Stimulated activated naive B cell treated with anti-CD40 and anti-IgM and Interleukin-4, amounts not matched to agents 10 μg/mL and 1 μg/mL and 100 μg/mL, for 72 hours (primary cell): ENCODE measurements at places on chromosomes 5 and 9.

DNA sequence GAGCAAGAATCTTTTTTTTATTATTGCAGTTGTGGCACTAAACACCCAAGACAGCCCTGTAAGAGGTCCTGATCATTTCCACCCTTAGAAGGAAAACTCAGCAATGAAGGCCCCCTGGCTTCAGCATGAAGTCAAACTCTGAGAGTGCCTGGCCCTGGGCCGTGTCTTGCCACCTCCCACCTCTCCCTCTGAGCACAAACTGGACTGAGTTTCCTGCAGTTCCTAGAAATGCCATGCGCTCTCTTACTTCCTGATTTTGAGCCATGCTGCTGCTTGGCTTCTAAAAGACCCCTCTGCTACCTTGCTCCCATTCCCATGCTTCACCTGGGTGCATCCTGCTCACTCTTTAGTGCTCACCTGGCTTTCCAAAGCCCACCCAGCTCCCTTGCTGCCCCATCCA is 140.4 kb upstream of the KLF9 start:
- DNase-seq, result no peak

DNA sequence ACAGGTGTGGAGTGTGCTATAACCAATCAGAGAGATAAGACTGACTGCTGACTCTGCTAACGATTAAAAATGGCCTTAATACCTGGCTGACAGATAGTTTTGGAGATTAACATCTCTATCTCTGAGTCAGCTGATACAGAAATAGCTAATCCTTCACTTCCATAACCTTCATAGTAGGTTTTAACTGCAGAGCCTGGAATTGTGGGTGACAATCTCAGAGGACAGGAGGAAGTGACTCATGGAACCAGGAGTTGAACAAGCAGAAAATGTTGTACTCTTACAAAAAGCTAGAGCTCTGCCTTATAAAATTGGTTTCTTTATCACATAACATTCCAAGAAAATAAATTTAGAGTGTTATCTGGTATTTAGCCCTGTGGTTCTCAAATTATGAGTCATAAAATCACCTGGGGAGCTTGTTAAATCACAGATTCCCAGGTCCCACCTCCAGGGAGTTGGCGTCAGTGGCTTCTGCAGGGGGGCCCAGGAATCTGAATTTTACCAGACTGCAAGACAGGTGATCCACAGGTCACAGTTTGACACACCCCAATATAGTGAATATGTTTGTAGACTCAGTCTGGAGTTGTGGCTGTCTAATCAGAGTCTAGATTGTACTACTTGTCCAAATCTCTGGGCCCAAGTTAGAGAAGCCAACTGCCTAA is 44.4 kb upstream of the AFAP1L1 start:
- DNase-seq, result no peak

GRCh38 chr5:38376404-38376803 is 118.0 kb downstream of the EGFLAM start:
- no peak for DNase-seq

DNA sequence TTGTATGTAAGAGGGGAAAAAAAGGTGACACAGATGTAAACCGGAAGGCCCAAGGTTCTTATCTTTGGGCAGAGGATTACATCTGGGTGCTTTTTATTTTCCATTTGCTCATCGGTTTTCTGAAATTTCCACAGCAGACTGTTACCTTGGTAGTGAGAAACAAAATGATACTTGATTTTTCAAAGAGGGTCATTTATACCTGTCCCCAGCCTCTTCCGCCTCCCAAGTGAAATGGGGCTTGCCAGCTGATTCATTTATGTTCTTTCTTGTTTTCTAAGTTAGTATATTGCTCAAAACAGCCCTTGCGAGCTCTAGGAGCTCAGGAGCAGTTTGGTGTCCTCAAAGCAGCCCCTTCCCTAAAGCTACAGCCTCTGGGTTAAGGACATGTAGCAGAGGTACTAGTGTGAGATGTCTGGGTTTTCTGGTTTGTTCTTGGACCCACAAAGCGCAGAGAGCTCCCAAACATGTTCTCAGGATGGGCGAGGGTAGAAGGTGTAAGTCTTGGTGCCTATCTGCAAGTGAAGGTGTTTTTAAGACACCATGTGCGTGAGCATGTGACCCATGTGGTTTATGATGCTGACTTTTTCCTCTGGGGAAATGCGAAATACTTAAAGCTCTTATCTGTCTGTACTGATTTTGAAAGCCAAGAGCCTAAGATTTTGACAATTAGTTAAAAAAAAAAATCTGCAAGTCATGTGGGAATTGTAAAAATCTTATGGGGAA is 38.3 kb downstream of the DAPK1 start:
- DNase-seq, result peak; percentile 26

DNA sequence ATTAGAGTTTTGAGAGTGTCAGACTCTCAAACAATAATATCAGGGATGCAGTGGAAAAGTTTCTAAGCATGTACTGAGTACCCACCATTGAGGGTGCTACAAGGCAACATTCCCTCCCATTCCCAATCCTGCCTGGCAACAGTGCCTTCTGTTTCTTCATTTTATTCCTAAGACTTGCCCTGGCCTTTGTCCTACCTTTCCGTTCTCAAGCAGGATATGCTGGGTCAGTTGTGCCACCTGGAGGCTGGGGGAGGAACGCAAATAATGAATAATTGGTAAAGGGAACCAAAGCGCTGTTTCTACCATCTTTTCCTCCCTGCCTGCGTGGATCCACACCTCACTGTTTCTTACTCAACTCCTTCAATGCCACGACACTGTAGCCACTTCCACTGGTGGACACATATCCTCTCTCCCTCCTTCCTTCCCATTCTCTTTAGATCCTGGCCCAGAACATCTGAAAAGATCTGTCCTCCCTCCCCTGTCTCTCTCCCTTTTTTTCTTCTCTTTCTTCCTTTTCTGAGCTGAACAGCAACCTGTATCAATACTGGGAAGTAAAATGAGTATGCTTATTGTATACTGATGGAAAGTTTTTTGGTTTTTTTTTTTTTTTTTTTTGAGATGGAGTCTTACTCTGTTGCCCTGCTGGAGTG is 149.5 kb downstream of the C9orf152 start:
- DNase-seq, result peak; percentile 11

- no peak for DNase-seq
These were observed at the start of gene ASS1 for GRCh38 chr9:130444565-130445221. ASS1 (plus strand) TSS chr9:130444961; CDS start chr9:130452229, 7,268 bp downstream.

- no peak for DNase-seq
These were observed 170.5 kb downstream of the COL23A1 start for GRCh38 chr5:178419651-178420050.

GRCh38 chr5:100900796-100901781 is 2.0 kb downstream of the ST8SIA4 start:
- DNase-seq, result peak; percentile 94

DNA sequence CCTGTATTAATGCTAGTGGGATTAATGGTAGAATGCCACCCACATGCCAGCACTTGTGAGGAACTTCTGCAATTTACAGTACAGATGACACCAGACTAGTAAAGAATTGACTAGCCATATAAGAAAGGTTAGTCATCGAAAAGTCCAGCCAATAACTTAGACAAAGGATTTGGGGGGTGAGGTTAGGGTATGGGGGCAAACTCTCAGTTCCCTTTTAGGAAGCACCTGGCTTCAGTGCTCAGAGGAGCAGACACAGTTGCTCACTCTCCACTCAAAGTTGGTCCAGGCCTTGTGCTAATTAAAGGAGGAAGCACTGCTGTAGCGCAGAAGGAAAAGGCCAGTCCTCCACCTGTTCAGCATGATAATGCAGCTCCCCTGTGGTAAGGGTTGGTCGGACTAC is 25.2 kb downstream of the TGFBR1 start:
- peak; percentile 74 for DNase-seq

- no peak for DNase-seq
These were observed 27.0 kb upstream of the C9orf72 start for GRCh38 chr9:27600256-27600655.

DNA sequence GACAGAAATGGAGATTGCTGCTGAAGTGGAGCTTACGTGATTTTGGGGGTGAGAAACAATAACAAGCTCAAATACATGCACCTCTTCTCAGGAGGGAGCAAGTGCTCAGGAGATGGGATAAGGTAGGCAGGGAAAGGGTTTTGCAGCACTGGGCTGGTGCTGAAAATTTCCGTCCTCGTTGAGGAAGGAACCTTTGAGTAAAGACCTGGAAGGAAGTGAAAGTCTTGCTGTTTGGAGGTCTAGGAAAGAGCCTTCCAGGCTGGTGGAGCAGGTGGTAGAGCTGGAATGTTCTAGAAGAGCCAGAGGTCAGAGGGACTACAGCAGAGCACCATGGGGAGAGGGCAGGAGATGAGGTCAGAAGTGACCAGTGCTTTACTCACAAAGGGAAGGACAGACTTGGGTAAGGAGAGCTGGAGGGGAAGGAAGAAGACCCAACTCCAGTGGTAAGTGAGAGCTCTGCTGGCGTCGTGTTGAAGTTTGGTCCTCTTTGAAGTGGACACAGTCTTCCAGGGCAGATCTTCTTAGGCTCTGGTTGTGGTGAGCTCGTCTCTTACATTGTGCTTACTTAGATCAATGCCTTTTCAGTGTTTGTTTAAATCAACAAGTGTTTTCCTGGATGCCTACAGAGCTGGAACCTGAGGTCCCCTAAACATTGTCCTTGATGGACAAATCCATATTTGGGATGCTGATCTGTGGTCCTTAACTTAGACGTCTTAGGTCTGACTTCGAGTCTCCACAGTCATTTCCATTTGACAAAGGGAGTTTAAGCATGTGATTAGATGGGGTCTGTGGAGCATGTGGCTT is 21.0 kb downstream of the ANKRD33B start:
- DNase-seq, result no peak

DNA sequence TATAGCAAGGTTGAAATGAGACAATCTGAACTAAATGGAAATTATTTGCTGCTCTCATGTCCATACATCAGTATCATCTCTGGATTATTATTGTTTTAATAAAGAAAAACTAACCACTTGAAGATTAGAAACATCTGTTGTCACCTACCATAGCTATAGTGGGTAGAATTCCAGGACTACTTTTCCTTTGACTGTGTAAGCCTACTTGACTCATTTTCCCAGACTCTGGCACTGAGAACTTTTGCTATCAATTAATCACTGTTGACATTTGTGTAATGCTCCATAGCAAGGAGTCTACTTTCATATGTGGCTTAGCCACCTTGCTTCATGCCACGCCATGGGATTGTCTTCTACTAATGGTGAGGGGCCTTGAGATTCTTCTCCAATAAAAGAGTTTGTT is 59.9 kb upstream of the ARRDC3 start:
- no peak for DNase-seq

- no peak for DNase-seq
These were observed 100.4 kb upstream of the TLE1 start for GRCh38 chr9:81789721-81790120.

GRCh38 chr9:72140586-72140985 is 8.7 kb upstream of the GDA start:
- DNase-seq, result no peak

DNA sequence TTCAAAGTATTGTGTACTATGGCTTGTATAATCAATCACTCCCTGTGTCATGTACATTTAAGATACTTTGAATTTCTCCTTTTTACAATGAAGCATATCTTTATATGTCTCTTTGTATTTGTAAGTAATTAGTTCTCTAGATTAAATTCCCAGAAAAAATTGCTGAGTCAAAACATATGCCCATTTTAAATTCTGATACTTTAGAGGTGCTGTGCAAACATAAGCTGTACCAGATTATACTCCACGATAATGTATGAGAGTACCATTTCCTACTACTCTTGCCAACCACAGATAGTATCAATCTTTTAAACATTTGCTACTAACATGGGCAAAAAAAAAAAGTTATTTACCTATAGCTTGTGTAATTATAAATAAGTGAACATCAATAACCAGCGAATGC is 18.3 kb downstream of the DCAF10 start:
- no peak for DNase-seq

DNA sequence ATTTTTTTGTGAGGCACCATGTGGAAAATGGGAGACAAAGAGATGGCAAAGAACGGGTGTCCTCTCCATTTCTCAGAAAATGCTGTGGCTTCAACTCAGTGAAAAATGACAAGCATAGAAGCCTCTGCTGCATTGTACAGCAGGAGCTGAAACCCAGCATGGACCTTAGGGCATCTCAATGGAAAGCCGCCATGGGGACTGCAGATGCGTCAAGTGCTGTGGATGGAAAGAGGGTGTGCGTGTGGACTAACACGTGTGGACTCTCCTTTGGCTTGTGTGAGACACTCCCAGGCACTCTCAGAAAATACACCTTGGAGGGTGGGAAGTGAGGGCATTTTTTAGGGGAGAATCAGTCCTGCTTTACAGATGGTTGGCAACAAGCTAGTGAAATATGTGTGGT is 2.2 kb upstream of the GLRX start:
- DNase-seq, result no peak

DNA sequence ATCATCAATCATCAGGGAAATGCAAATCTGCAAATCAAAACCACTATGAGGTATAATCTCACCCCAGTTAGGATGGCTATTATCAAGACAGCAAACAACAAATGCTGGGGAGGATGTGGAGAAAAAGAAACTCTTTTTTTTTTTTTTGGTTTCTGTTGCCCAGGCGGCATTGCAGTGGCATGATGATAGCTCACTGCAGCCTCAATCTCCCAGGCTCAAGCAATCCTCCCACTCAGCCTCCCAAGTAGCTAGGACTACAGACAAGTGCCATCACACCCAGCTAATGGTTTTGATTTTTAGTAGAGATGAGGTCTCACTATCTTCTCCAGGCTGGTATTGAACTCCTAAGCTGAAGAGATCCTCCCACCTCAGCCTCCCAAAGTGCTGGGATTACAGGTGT is 5.4 kb upstream of the CNTRL start:
- DNase-seq, result no peak

DNA sequence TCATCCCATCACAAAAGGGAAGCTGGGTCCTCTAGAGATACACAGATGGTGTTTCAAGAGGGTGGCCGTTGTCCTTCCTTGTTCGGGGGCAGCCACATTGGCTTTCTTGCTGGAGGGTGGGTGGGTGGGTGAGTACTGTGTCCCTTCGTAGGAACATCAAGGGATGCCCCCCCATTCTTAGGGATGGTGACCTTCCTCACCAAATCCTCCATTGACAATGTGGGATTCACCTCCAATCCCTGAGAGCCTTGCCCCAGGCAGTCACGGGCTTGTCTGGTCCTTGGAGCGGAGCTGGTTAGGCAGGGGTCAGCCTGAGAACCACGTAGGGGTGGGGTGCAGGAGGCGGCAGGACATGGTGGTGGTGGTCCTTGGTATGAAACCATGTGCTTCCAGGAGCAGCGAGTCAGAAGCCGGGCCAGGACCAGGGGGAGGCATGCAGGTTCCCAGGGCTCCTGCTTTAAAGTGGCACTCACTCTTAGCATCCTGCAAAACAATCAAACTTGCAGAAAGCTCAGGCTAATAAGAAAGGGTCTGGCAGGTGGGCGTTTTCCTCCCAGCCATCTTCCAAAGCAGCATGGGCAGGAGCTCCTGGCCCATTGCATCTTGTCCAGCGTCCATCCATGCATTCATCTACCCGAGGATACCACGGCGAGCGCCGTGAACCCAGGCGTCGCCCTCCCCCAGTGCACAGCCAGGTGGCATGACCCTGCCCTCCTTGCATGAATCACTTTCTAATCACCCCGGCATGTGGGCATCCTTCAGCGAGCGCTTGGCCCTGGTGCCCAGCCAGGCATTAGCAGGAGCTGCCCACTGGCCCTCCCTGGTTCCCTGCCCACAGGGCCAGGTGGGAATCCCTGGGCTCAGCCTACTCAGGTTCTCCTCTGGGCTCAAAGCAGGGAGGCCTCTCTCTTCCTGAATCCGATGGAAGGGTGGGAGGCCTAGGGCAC is 76.4 kb downstream of the NTNG2 start:
- DNase-seq, result no peak
